Left ventricle myocardium superior (tissue), 1 donor: ENCODE measurements at places on chromosomes 11 and 22.

GRCh38 chr11:95584180-95584579 is 205.4 kb downstream of the FAM76B start:
- DNase-seq = no peak

DNA sequence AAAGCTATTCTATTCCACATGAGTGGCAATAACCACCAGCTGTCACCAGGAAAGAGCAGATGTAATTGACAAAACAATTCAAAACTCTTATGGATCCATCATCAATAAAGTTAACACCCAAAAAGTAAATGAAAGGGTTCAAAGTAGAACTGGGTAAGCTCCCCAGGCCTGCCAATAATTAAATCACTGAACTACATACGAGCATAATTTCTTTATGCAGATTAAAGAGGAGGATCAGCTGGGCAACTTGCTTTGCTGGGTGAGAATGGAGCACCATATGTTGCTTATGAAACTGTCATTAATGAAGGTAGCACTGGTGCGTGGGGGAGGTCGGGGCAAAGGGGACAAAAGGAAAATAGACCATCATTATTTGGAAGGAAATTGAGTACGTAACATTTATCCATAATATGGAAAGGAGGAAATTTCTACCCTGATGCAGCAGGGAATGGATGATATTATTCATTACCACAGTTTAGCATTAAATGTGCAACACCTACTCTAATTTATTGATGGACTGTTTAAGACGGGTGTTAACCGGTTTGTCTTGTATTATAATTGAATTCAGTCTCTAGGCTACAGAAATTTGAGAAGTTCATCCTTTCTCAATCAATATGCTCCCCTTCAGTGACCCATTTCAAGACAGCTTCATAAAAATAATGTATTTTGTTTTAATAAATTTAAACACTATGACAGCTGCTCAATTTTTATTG is 315.9 kb downstream of the CADM1 start:
- no peak for DNase-seq

GRCh38 chr22:22460635-22461034 is 47.9 kb downstream of the ZNF280B start:
- DNase-seq = no peak

- DNase-seq = no peak
Observed at GRCh38 chr11:85590848-85591483, 36.2 kb downstream of the DLG2 start.

DNA sequence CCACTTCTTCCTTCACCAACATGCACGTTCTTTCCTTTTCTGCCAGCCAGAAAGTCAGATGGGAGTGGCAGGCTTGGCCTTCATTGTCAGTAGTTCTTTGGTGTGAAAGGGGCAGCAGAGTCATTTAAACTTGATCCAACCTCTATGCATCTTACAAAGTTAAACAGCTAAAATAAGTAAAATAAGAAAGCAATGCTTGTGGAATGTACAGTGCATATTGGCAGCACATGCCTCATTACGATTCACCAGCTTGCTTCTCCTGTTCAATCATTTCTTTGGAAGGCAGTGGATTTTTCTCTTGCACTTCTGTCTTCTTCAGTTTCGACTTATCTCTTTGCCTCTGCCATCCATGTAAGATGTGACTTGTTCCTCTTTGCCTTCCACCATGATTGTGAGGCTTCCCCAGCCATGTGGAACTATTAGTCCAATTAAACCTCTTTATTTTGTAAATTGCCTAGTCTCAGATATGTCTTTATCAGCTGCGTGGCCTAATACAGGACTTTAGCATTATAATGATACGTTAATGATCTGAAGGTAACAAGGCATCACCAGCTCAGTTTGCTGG is 14.8 kb downstream of the LGALS12 start:
- no peak for DNase-seq

DNA sequence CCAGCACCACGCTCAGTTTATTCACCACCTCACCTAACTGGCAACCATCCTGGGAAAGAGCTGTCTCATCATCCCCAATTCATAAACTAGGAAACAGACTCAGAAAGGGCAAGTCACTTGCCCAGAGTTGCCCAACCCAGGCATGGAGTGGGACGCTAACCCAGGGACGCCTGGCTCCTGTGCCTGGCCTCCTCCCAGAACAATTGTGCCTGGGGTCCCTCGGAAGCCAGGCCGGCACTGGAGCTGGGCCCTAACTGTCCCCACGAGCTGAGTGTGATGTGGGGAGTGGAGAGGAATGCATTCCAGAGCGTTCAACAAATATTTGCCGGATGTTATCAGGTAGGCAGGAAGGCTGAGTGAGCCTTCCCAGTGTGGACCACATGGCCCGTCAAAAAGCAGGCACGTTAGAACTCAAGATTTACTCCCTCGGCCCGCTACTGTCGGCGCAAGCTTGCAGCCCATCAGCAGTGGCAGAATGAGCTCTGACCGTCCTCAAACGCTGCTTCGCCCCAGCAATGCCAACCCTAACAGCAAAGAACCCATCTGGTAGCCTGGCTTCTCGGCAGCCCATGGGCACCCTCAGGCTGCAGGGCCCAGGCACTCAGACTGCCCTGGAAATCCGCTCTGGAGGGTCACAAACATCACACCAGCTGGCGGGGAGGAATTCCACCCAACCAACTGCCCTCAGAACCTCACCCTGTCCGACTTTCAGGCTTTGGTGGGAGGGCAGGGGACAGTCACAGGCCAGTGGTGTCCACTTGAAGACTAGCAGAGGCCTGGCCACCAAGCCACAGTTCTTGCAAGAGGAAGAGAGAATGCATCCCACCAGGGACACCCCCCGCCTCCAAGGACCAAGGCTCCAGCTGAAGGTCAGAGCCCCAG is 35.6 kb downstream of the MYH9 start:
- no peak for DNase-seq

DNA sequence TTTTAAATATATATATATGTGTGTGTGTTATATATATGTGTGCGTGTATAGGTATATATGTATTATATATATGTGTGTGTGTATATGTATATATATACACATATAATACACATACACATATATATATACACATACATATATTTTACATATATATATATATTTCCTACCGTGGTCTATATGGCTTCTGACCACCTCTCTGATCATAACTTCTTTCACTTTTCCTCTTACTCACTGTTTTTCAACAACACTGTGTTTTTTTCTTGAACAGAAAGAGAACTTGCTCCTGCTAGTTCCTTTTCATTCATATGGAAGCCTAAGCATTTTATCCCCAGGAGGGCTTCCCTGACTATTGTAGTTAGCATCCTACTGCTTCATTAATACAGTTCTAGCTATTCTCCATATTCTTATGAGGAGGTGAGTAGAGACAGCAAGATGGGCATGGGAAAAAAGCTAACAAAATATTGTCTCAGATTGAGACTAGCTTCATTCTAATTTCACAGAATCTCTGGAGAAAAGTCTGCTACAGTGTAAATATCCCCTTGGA is 38.5 kb upstream of the CTSC start:
- DNase-seq = no peak

DNA sequence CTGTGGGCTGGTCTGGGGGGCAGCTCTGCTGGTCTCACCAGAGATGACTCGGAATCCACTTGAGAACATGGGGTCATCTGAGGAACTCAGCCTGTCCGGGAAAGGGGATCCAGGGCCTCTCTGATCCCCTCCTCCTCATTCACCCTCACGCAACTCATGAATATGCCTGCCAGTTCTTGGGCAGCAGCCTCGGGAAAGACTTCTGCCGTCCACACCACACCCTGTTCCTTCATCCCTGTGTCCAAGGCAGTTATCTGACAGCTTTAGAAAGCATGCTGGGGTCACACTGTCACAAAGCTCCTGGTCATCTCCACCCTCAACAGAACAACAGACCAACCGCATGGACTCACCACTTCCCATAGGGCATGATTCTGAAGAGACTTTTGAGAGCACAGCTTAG is 88.3 kb downstream of the AMOTL1 start:
- DNase-seq = no peak

GRCh38 chr11:61893981-61894380 is 2.6 kb upstream of the FADS3 start:
- no peak for DNase-seq

- no peak for DNase-seq
Observed at GRCh38 chr22:50080077-50080465, 5.2 kb downstream of the MLC1 start.

GRCh38 chr22:24827296-24827695 is 21.3 kb downstream of the SGSM1 start:
- DNase-seq = no peak

DNA sequence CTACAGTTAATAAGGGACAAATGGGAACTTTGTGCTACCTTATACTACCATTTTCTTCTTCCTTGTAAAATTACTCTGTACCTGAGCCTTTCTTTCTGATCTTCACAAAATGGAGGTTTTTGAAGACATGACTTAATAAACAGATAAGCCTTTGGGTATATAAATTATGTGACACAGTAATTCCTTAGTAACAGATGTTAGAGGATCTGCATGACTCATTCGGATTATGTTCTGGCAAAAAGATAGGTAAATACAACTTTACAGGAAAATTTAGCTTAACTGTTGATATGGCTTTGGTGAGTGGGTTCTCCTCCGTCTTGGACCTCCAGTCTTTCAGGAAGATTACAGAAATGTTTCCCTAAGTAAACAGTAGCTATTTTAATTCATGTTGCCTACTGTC is 61.8 kb downstream of the BID start:
- no peak for DNase-seq

DNA sequence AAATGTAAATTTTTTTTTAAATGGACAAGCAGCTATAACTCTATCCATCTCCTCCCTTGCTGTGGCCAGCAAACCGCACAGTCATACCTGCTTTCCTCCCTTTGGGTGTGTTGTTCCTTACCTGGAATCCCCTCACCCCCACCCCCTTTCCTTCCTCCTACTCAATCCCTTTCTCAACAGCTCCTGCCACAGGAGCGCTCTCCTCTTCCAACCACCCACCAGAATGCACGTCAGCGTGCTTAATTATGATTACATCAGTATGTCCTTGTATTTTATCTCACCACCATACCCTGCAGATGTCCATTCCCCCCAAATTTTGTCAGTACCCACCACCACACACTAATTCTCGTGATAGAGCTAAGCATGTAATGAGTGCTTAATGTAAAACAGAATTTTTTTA is 60.9 kb upstream of the LMO2 start:
- DNase-seq = no peak
